ENCODE measurements at places on chromosomes 6 and 20.

- H3K36me3 ChIP-seq = no peaks in the 10 kb centered on the region
- no peaks in the 10 kb centered on the region for H3K27me3 ChIP-seq
These were observed 130.6 kb downstream of the TBX18 start for GRCh38 chr6:84633771-84634170.

- H3K27me3 ChIP-seq = no peaks in the 10 kb centered on the region
- no peak overlapping the region for H3K4me3 ChIP-seq
- no peak overlapping the region for H3K27ac ChIP-seq
- DNase-seq = peak; percentile 26
- no peaks in the 10 kb centered on the region for H3K4me1 ChIP-seq
These were observed 43.5 kb downstream of the FAM184A start for GRCh38 chr6:119034827-119035458.

GRCh38 chr20:50996901-50997865, 25.7 kb downstream of the KCNG1 start:
- no peak overlapping the region for H3K27ac ChIP-seq
- no peak overlapping the region for H3K4me3 ChIP-seq
- H3K4me1 ChIP-seq = peaks cover 6% of the 10 kb centered on the region
- peaks cover 35% of the 10 kb centered on the region for H3K27me3 ChIP-seq

DNA sequence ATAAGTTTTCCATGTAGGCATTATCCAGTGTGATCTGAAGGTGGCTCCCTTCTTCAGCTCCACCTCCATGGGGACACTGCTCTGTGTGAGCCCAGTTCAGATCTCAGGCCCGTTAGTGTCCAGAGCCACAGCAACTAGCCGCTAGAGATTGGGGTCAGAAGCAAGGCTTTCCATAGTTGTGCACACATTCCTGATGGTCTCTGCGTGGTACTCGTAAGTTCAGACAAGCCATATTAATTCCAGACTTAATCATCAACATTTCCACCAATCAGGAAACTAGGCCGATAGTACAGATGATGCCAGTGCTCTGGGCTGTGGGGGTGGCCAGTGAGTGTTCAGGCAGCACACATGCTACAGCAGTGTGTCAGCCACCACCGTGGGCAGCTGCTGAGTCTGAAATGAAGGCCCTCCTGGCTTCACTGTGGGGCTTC, 17.5 kb upstream of the SYNCRIP start:
- no peaks in the 10 kb centered on the region for H3K27me3 ChIP-seq
- H3K4me3 ChIP-seq = peak overlapping the region; percentile 12
- peak overlapping the region; percentile 72 for H3K27ac ChIP-seq
- H3K4me1 ChIP-seq = peaks cover 3% of the 10 kb centered on the region
- H3K36me3 ChIP-seq = no peaks in the 10 kb centered on the region
- peak; percentile 93 for DNase-seq

GRCh38 chr6:161395716-161396231, 121.9 kb upstream of the AGPAT4 start:
- H3K4me3 ChIP-seq = no peak overlapping the region
- H3K36me3 ChIP-seq = no peaks in the 10 kb centered on the region
- no peak overlapping the region for H3K27ac ChIP-seq

DNA sequence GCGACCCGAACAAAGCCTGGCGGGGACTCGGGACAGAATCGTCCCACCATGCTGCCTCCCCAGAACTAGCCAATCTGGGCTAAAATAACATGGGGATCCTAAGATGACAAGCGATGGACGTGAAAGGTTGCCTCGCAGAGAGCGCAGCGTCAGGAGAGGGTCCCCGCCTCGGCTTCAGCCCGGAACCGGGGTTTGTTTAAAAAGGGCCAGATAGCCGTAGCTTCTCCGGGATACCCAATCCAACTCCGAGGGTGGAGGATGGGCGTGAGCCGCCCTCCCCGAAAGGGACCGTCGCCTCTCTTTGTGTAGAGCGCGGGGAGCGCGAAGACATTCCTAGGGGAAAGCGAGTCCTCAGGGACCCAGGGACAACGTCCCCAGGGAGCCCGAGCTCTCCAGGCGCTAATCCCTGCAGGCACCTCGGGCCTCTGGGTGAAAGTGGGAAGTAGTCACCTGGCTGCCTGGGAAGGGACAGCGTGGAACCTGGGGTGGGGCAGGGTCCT, 643 bp downstream of the CD24 start:
- H3K27ac ChIP-seq = no peak overlapping the region
- peaks cover 19% of the 10 kb centered on the region for H3K4me1 ChIP-seq
- no peaks in the 10 kb centered on the region for H3K36me3 ChIP-seq

DNA sequence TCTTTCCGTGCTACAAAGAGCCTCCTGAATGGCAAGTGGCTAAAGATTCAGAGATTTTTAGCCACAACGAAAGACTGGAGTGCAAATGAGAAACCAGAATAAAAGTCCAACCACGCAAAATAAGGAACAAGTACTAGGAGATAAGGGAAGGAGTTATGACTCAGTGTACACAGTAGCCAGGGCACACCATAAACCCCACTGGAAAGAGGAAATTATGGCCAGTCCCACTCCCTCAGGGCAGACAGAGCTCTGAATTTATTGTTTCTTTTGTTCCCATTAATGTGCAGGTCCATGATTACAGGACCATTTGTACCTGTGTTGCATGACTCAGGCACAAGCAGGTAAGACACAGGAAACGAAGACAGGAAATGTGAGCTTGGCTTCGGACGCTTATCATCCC, 150.3 kb upstream of the PREP start:
- H3K4me1 ChIP-seq = no peaks in the 10 kb centered on the region
- H3K27me3 ChIP-seq = no peaks in the 10 kb centered on the region
- H3K36me3 ChIP-seq = no peaks in the 10 kb centered on the region

GRCh38 chr6:90586546-90586835, 381 bp downstream of the MAP3K7 start:
- peaks cover 1% of the 10 kb centered on the region for H3K4me1 ChIP-seq
- DNase-seq = no peak
- H3K27ac ChIP-seq = peak overlapping the region; percentile 97

- no peak overlapping the region for H3K4me3 ChIP-seq
- no peaks in the 10 kb centered on the region for H3K27me3 ChIP-seq
- no peak overlapping the region for H3K27ac ChIP-seq
- no peaks in the 10 kb centered on the region for H3K36me3 ChIP-seq
- H3K4me1 ChIP-seq = no peaks in the 10 kb centered on the region
These were observed 298.5 kb upstream of the JAG1 start for GRCh38 chr20:10972219-10972860.

DNA sequence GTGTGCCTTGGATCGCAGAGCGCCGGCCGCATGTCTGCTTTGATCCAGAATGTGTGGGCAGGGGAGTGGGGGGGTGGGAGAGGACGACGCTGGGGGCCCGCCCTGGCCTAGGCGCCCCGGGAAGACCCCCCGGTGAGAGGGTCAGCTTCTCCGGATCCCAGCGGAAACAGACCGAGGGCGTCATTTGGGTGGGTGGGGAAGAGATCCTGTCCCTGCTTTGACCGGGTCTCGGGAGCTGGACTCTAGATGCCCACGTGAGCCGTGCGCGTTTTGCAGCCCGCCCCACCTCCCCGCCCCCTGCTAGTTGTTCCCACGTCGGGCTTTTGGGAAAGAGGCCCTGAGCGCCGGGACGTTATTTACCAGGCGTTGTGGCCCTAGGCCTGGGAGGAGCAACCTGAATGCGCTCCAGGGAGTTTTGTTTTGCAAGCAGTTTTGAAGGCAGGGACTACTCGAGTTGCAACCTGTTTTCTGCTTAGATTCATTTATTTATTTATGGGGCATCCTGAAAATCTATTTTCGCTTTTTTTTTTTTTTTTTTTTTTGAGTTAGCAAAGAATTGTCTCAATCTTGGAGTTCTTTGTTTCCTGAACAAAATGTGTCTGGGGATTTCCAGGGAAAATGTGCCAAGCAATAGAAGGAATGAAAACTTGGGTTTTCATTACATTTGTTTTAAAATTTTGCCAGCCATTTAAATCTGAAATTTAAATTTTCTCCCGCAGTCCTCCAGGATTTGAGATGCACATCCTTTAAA, 1.6 kb downstream of the DSP start:
- peak overlapping the region; percentile 63 for H3K27ac ChIP-seq
- H3K27me3 ChIP-seq = no peaks in the 10 kb centered on the region
- DNase-seq = peak; percentile 72
- H3K4me1 ChIP-seq = peaks cover 6% of the 10 kb centered on the region

GRCh38 chr20:23227976-23228375, 122.6 kb upstream of the NXT1 start:
- H3K4me3 ChIP-seq = no peak overlapping the region
- DNase-seq = peak; percentile 28
- H3K4me1 ChIP-seq = peaks cover 5% of the 10 kb centered on the region
- no peaks in the 10 kb centered on the region for H3K27me3 ChIP-seq

DNA sequence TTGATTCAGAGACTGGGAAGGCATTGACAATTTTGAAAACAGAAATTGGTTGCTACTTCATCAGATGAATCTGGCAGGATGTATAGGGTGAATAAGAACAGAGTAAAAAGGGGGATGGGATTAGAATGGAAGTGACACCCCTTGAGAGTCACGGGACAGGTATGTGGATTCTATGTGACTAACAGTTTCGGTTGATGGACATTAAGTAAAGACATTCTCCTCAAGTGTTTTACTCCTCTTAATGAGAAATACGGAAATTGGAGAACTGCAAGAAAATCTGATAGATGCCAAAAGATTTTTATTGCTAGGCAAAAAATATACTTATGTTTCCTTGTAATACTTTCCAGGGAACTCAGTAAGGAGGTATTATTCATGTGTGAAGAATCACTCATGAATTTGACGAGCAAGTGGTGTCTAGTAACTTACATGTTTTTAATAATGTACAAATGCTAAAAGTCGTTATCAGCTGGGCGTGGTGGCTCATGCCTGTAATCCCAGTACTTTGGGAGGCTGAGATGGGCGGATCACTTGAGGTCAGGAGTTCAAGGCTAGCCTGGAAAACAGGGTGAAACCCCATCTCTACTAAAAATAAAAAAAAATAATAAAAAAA, 135.8 kb downstream of the KIF16B start:
- H3K27me3 ChIP-seq = no peaks in the 10 kb centered on the region
- H3K4me3 ChIP-seq = no peak overlapping the region
- no peaks in the 10 kb centered on the region for H3K4me1 ChIP-seq
- no peak overlapping the region for H3K27ac ChIP-seq
- no peak for DNase-seq

- H3K4me3 ChIP-seq = no peak overlapping the region
- H3K27ac ChIP-seq = no peak overlapping the region
- H3K4me1 ChIP-seq = no peaks in the 10 kb centered on the region
- no peak for DNase-seq
- H3K27me3 ChIP-seq = no peaks in the 10 kb centered on the region
- H3K36me3 ChIP-seq = no peaks in the 10 kb centered on the region
These were observed 127.7 kb upstream of the PTPRK start for GRCh38 chr6:128648022-128648598.

GRCh38 chr6:70764706-70765105, 97.0 kb downstream of the SMAP1 start:
- no peak for DNase-seq
- H3K4me3 ChIP-seq = no peak overlapping the region
- peaks cover 3% of the 10 kb centered on the region for H3K36me3 ChIP-seq
- no peak overlapping the region for H3K27ac ChIP-seq

DNA sequence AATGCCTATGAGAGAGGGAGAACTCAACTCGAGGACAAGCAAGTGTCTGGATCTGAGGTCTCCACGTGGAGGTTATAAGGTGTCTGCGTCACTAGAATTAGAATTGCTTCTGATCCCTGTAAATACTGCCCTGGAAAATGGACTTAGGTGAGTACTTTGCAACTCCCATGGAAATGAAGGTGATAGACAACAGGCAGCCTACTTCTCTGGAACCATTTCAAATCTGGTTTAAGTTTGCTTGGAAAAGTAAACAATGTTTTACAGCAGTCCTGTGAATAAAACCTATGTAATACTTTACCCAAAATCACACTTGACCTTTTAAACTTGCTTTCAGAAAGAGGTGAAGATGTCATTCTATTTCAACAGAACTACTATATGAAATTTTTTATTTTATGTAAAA, 70.1 kb upstream of the TENT5A start:
- H3K36me3 ChIP-seq = no peaks in the 10 kb centered on the region
- H3K4me1 ChIP-seq = no peaks in the 10 kb centered on the region
- no peak for DNase-seq
- no peaks in the 10 kb centered on the region for H3K27me3 ChIP-seq
- H3K4me3 ChIP-seq = no peak overlapping the region
- H3K27ac ChIP-seq = no peak overlapping the region

- H3K4me1 ChIP-seq = peaks cover 16% of the 10 kb centered on the region
- peaks cover 29% of the 10 kb centered on the region for H3K27me3 ChIP-seq
- H3K36me3 ChIP-seq = no peaks in the 10 kb centered on the region
These were observed 3.2 kb downstream of the GNAS-AS1 start for GRCh38 chr20:58847463-58847862.

- H3K27me3 ChIP-seq = no peaks in the 10 kb centered on the region
- H3K27ac ChIP-seq = no peak overlapping the region
- peaks cover 66% of the 10 kb centered on the region for H3K36me3 ChIP-seq
- peaks cover 5% of the 10 kb centered on the region for H3K4me1 ChIP-seq
- peak; percentile 78 for DNase-seq
These were observed 36.7 kb upstream of the AAR2 start for GRCh38 chr20:36199345-36200257.

GRCh38 chr6:25434921-25435320, 155.7 kb downstream of the CARMIL1 start:
- peaks cover 18% of the 10 kb centered on the region for H3K36me3 ChIP-seq
- no peak for DNase-seq
- peaks cover 3% of the 10 kb centered on the region for H3K4me1 ChIP-seq
- no peak overlapping the region for H3K4me3 ChIP-seq

- peaks cover 10% of the 10 kb centered on the region for H3K27me3 ChIP-seq
- peak overlapping the region; percentile 82 for H3K4me3 ChIP-seq
- DNase-seq = peak; percentile 98
- peaks cover 9% of the 10 kb centered on the region for H3K4me1 ChIP-seq
- peak overlapping the region; percentile 86 for H3K27ac ChIP-seq
- H3K36me3 ChIP-seq = no peaks in the 10 kb centered on the region
These were observed 112.0 kb downstream of the HFE start for GRCh38 chr6:26199057-26199772.

DNA sequence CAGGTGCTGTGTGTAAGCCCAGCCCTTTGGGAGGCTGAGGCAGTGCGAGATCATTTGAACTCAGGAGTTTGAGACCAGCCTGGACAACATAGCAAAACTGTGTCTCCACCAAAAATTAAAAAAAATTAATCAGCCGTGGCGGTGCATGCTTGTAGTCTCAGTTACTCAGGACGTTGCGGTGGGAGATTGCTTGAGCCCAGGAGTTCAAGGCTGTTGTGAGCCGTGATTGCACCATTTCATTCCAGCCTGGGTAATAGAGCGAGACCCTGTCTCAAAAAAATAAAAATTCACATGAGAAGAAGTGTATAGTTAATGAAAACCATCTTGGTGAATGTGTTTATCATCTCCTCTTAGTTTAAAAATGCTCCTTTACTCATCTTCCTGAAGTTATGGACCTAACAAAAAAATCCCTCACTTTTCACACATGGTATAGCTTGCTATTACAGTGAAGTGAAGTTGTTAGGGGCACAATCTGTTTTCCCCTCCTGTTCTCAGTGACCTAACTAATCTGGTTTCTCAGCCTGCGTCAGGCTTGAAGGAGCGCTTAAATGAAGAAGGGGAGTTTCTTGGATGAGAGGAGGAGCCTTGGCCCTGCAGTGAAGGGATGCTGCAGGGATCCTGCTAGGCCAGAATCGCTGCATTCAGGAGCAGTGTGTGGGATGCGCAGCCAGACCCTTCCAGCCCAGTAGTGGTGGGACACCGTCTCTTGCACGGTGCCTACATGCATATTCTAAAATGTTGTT, 45.3 kb downstream of the JARID2 start:
- no peak for DNase-seq
- no peaks in the 10 kb centered on the region for H3K27me3 ChIP-seq
- peaks cover 1% of the 10 kb centered on the region for H3K4me1 ChIP-seq
- H3K4me3 ChIP-seq = no peak overlapping the region
- H3K36me3 ChIP-seq = no peaks in the 10 kb centered on the region
